Uterus (tissue), 4 donors: ENCODE measurements at places on chromosomes 2 and 18. TPM values are rescaled to one million over a fixed set of nuclear protein-coding genes. Genes with fewer than 3 reads are reported as not detected.

GRCh38 chr2:72325592-72326422 lies 178.1 kb upstream of the CYP26B1 start:
- DNase-seq = no peak
- no peak overlapping the region for H3K4me3 ChIP-seq
- H3K36me3 ChIP-seq = no peaks in the 10 kb centered on the region
- H3K27ac ChIP-seq = no peak overlapping the region

- H3K36me3 ChIP-seq = no peaks in the 10 kb centered on the region
- no peak overlapping the region for H3K4me3 ChIP-seq
- H3K27ac ChIP-seq = no peak overlapping the region
- H3K27me3 ChIP-seq = no peaks in the 10 kb centered on the region
- no peaks in the 10 kb centered on the region for H3K4me1 ChIP-seq
- no peak for DNase-seq
These were observed 57.5 kb downstream of the UBE2E3 start for GRCh38 chr2:181037922-181038321.

PRKAG3 gene
- total RNA-seq = not detected

DNA sequence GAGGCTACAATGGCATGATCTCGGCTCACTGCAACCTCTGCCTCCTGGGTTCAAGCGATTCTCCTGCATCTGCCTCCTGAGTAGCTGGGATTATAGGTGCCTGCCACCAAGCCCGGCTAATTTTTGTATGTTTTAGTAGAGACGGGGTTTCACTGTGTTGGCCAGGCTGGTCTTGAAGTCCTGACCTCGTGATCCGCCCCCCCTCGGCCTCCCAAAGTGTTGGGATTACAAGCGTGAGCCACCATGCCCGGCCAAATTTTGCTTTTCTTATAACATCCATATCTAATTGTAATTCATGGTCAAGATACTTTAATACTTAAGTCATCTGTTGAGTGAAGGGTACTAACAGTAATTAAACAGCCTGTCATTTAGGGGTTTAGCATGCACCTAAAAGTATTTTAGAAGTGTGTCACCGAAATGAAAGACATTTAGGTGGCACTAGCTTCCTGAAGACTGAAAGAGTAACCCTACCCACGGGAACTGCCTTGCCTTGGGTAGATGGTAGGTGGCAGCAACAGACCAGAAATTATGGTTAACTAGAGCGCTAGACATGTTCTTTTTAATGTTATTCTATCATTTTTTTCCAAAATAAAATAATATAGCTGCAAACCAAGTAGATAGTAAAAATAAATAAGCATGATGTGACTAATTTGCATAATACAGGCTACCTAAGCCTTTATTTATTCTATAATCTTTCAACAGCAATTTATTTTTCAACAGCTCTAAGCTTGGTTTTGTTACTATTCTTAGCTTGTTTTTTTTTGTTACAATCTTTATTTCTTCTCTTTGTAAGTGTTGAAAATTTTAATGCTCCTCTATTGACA lies 8.6 kb upstream of the ACYP2 start:
- no peaks in the 10 kb centered on the region for H3K36me3 ChIP-seq
- no peaks in the 10 kb centered on the region for H3K27me3 ChIP-seq
- H3K27ac ChIP-seq = no peak overlapping the region
- DNase-seq = no peak

RSAD2 gene
- 14.7 TPM for total RNA-seq

HAT1 gene
- 38.9 TPM for total RNA-seq

DNA sequence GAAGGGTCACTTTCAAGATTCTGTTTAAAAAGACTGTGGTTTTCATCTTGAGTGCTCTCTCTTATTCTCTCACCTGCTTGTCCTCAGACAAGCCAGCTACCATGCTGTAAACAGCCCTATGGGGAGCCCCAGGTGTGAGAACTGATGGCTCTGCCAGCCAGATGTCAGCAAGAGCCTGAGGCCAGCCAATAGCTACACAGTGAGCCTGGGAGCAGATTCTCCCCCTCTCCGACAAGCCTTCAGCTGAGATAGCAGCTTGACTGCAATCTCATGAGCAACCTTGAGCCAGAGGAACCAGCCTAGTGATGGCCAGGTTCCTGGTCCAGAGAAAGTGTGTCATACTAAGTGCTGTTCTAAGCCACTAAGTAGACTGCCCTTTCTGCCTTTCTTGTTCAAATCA lies 272.1 kb downstream of the NAPG start:
- no peaks in the 10 kb centered on the region for H3K4me1 ChIP-seq
- H3K27ac ChIP-seq = no peak overlapping the region
- no peaks in the 10 kb centered on the region for H3K27me3 ChIP-seq
- no peak for DNase-seq
- H3K4me3 ChIP-seq = no peak overlapping the region

GRCh38 chr2:234951664-234952269 lies at the start of gene SH3BP4:
TSS of gene SH3BP4 (plus strand) at chr2:234952017. CDS start at chr2:235035003, 82,986 bp downstream.
- H3K36me3 ChIP-seq = no peaks in the 10 kb centered on the region
- peak within 1 kb of the TSS; percentile 92 for H3K4me3 ChIP-seq
- no peaks in the 10 kb centered on the region for H3K27me3 ChIP-seq
- peak within 1 kb of the TSS; percentile 78 for H3K27ac ChIP-seq
- peak; percentile 78 for DNase-seq

MC5R gene
- not detected for total RNA-seq

DQX1 gene
- not detected for total RNA-seq

- H3K4me1 ChIP-seq = no peaks in the 10 kb centered on the region
- H3K27me3 ChIP-seq = no peaks in the 10 kb centered on the region
- no peak for DNase-seq
- no peak overlapping the region for H3K4me3 ChIP-seq
- H3K27ac ChIP-seq = no peak overlapping the region
These were observed 92.3 kb downstream of the KCTD1 start for GRCh38 chr18:26456070-26456491.

DNA sequence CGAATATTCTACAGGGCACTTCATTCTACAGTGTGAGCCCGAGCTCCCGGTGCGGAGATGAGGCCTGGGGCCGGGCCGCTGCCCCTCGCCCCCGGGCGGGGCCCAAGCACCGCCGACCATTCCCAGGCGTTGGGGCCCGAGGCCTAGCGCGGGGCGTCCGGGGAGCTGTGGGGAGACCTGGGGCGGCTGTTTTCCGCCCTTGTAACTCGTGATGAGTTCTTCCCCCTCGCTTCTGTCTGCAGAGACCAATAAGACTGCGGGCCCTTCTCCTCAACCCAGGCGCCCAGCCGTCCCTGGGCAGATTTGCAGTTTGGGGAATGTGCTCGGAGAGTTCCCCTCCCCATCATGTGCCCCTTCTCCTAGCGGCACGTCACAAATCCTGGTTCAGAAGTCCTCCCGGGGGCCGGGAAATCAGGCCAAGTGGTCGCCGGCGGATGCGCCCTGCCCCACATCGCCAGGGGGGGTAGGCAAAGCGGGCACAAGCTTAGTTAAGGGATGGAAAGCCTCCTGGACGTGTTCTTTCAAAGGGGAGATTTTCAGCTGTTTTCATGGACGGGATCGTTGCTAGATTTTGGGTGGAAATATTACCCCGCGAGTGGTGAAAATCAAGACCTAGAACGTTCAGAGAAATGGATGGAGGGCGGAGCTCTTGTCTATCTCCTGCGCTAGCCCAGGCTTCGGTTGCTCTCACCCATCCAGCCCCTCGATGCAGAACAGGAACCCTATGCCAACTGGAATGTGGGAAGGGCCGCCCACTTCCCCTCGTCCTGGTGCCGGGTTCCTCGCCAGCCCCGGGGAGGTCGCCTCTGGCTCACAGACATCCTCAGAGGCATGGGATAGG lies 18.8 kb upstream of the HAAO start:
- peak overlapping the region; percentile 83 for H3K4me3 ChIP-seq
- no peaks in the 10 kb centered on the region for H3K36me3 ChIP-seq
- peak; percentile 69 for DNase-seq
- H3K27ac ChIP-seq = peak overlapping the region; percentile 100
- H3K4me1 ChIP-seq = no peaks in the 10 kb centered on the region

GRCh38 chr2:26522325-26522724 lies 44.4 kb upstream of the OTOF start:
- H3K4me3 ChIP-seq = no peak overlapping the region
- DNase-seq = no peak
- no peaks in the 10 kb centered on the region for H3K36me3 ChIP-seq
- no peak overlapping the region for H3K27ac ChIP-seq
- H3K27me3 ChIP-seq = no peaks in the 10 kb centered on the region

ARHGAP25 gene
- total RNA-seq = 6.6 TPM
